ENCODE measurements at places on chromosomes 7 and 10. TPM values are rescaled to one million over a fixed set of nuclear protein-coding genes. Genes with fewer than 3 reads are reported as not detected.

- no peak overlapping the region for H3K4me3 ChIP-seq
- H3K36me3 ChIP-seq = no peaks in the 10 kb centered on the region
- H3K27me3 ChIP-seq = peaks cover under 1% of the 10 kb centered on the region
- peaks cover 7% of the 10 kb centered on the region for H3K4me1 ChIP-seq
- no peak for DNase-seq
These were observed 14.7 kb downstream of the NEUROG3 start for GRCh38 chr10:69558559-69558958.

GRCh38 chr7:139776486-139777132, 1.2 kb downstream of the HIPK2 start:
- no peak for DNase-seq
- no peaks in the 10 kb centered on the region for H3K36me3 ChIP-seq
- H3K4me1 ChIP-seq = no peaks in the 10 kb centered on the region
- peak overlapping the region; percentile 82 for H3K4me3 ChIP-seq
- H3K27me3 ChIP-seq = peaks cover 25% of the 10 kb centered on the region
- H3K27ac ChIP-seq = no peak overlapping the region

The TMEM229A gene
- total RNA-seq = 0.75 TPM

DNA sequence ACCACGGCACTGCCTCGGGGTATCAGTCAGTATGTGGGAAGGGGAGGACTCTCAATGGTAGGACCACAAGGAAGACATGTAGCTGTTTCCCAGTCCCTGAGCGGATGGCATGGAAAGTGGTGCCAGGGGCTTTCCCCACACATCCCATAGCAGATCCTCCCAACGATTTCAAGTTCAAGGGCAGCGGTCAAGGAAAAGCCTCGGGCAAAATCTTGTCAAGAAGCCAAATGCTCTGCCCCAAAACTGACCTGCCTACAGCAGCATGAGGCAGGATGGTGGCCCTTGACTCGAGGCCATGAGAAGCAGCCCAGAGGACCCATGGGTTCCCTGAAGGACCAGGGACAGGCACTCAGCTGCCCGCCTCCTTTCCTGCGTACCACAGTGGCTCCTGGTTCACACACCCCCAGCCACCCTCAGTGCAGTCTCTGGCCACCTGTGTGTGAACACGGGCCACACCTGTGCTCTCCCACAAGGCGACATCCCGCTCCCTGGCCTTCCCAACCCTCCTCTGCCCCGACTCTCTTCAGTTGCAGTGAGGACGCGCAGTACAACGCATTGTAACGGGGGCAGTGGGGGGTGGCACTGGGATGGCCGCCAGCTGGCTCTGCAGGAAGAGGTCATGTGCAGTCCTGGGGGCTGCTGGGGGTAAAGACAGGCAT, 43.6 kb downstream of the CTBP2 start:
- H3K27ac ChIP-seq = no peak overlapping the region
- no peak for DNase-seq
- peaks cover 2% of the 10 kb centered on the region for H3K36me3 ChIP-seq
- H3K27me3 ChIP-seq = no peaks in the 10 kb centered on the region
- H3K4me3 ChIP-seq = no peak overlapping the region
- peaks cover 23% of the 10 kb centered on the region for H3K4me1 ChIP-seq

DNA sequence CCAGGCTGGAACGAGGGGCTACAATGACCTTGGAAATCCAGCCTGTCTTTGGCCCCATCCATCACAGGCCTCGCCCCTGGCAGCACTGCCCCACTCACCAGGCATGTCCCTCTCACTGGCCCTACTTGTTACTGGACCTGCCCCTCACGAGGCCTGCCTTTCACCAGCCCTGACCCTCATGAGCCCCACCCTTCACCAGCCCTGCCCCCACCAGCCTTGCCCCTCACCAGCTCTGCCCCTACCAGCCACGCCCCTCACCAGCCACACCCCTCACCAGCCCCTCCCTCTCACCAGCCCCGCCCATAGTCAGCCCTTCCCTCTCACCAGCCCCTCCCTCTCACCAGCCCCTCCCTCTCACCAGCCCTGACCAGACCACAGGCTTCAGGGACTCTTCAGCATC, 57.8 kb downstream of the COL26A1 start:
- no peaks in the 10 kb centered on the region for H3K4me1 ChIP-seq
- no peak overlapping the region for H3K4me3 ChIP-seq
- no peaks in the 10 kb centered on the region for H3K27me3 ChIP-seq
- H3K36me3 ChIP-seq = no peaks in the 10 kb centered on the region

The CFAP43 gene
- total RNA-seq = 0.23 TPM

DNA sequence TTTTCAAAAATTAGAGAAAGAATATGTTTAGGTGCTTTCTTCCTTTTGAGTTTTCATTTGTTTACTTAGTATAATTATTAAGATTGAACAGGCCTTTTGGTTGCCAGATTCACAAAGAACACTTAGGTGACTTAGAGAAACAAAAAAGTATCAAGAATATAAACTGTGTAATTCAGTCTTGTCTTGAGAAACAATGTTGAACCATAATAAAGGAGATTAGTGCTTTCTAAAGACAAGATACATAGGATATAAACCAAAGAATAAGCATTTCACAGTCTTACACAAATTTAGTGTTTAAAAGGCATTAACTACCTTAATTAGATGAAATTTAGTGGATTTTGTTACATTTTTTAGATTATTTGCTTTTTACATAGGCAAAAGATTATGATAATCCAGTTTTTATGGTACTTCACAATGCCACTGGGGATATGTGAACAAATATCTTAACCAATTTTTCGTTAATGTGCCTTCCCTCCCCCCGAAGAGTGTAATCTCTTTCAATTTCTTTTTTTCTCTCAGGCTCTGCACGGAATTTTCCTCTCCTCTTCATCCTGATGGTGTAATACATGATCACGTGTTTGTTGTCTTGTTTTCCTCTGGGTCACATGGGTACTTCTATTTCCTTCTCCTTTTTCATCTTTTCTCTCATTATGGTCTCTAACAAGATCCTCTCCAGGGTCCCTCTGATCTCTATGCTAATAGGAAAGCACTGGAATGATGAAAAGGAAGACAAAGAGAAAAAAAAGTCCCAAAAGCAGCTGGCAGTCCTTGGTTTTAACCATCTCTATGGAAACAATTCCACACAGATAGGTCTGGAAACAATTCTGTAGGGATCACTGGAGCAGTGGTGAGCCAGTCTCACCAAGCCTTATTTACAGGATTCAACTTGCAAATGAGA, 3.7 kb upstream of the HNRNPH3 start:
- no peak overlapping the region for H3K27ac ChIP-seq
- peak overlapping the region; percentile 23 for H3K4me3 ChIP-seq
- no peaks in the 10 kb centered on the region for H3K36me3 ChIP-seq
- H3K4me1 ChIP-seq = peaks cover 2% of the 10 kb centered on the region

GRCh38 chr10:17427666-17428350, 26.6 kb downstream of the ST8SIA6 start:
- H3K27me3 ChIP-seq = no peaks in the 10 kb centered on the region
- H3K4me1 ChIP-seq = no peaks in the 10 kb centered on the region
- no peak overlapping the region for H3K27ac ChIP-seq
- H3K4me3 ChIP-seq = no peak overlapping the region

The KCP gene
- 1.8 TPM for total RNA-seq

The ACTA2 gene
- 2.0 TPM for total RNA-seq

DNA sequence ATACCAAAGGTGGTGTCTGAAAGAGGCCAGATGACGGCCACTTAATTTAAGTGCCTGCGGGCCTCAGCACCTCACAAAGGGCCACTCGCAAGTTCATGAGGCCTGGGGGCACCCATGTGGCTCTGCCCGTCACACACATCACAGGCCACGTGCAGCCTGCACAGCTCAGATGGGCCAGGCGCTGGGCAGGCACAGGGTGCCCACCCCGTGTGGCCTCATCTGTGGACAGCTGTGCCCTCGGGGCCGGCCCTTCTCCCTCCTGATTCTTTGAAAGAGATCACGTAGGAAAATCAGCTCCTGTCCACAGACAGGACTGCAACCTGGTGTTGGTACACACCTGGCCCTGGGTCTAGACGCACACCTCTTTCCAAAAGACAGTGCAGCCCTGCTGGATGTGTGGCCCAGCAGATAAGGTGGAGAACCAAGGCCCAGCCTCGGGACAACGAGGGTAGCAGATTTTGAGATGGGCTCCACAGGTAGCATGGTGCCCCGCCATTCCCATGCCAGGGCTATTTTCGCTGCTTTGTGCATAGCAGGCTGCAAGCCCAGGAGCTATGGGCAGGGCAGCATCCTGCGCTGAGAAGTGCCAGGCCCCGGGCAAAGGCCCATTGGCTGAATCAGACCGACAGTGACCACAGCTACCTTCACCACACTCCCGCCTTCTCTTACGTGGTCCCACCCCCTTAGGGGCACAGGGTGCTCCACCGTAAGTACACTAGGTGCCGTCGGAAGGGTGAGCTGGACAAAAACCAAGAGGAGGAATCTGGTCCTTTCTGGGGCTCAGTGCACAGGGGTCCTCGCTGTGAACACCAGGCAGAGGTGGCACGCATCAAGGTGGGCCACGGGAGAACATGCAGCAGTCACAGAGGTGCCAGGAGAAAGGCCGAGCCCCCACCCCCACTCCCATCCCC, 124.5 kb downstream of the EBF3 start:
- no peaks in the 10 kb centered on the region for H3K27me3 ChIP-seq
- H3K4me3 ChIP-seq = no peak overlapping the region
- DNase-seq = no peak
- no peaks in the 10 kb centered on the region for H3K4me1 ChIP-seq
- H3K27ac ChIP-seq = no peak overlapping the region

DNA sequence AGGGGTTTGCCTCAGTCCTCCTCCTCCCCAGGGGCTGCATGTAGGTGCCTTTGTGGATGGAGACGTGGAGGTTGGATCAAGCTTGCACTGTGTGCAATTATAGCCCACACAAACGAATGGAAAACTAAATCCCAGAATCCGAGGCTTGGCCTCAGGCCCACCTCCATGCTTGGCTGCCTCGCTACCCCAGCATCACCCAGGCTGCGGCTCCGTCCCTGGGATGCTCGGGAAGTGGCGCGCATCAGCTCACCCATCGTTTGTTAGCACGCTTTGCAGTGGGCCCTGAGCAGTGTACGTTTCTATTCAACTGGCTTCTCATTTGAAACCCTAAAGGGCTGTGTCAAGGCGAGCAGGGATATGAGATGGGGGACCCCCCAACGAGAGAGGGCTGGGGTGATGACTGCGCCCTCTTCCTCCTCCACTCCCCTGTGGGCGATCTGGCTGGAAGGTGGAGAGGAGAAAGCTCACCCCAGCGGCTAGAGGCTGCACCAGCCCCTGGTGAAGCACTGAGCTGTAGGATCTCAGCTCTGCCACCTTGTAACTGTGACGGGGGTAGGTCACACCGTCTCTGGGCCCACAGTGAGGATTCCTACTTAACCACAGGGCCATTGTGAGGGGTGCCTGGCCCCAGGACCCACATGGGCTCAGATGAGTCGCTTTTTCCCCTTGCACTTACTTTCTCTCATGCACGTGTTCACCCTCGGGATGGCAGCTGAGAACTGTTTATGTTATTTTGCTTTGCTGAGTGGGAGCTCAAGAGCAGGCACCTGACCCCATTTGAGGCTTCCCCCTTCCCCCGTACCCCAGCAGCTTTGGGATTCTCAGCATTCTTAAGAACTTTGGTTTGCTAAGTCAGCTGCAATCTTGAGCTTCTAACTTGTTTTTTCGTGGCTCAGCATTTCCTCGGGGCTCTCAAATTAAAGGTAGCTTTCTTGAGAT, 12.7 kb upstream of the BTBD16 start:
- no peak overlapping the region for H3K4me3 ChIP-seq
- H3K4me1 ChIP-seq = peaks cover 9% of the 10 kb centered on the region

DNA sequence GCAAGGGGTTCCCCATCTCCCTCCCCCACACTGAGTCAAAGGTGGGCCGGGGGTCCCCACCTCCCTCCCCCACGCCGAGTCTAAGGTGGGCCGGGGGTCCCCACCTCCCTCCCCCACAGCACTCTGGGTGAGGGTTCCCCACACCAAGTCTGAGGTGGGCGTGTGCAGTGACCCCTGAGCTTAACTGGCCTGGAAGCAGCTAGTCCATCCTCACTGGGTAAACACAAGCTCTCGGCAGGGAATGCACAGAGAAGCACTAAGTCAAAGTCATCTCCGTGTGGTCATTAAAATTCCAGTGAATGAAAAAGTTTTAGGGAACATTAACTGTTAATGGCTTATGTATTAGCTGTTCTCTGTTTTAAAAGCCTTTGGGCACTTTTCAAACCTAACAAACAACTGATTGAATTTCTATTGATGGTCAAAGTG, 43.7 kb upstream of the PRKAR1B start:
- H3K4me1 ChIP-seq = no peaks in the 10 kb centered on the region
- H3K27ac ChIP-seq = no peak overlapping the region
- no peak overlapping the region for H3K4me3 ChIP-seq
- no peaks in the 10 kb centered on the region for H3K27me3 ChIP-seq
- peaks cover 10% of the 10 kb centered on the region for H3K36me3 ChIP-seq
- DNase-seq = no peak

GRCh38 chr10:35420827-35421552, 84.7 kb downstream of the CCNY start:
- no peaks in the 10 kb centered on the region for H3K27me3 ChIP-seq
- peaks cover 28% of the 10 kb centered on the region for H3K4me1 ChIP-seq
- no peak for DNase-seq
- peak overlapping the region; percentile 63 for H3K27ac ChIP-seq
- H3K4me3 ChIP-seq = no peak overlapping the region
- H3K36me3 ChIP-seq = no peaks in the 10 kb centered on the region

The GPR146 gene
- total RNA-seq = 1.8 TPM

- H3K4me1 ChIP-seq = no peaks in the 10 kb centered on the region
- no peak overlapping the region for H3K27ac ChIP-seq
- no peak for DNase-seq
- H3K4me3 ChIP-seq = no peak overlapping the region
These were observed 107.7 kb upstream of the FZD1 start for GRCh38 chr7:91156316-91157185.

The DPCD gene
- total RNA-seq = 18.8 TPM

- no peak for DNase-seq
- H3K27me3 ChIP-seq = no peaks in the 10 kb centered on the region
These were observed 164.4 kb upstream of the PRPS1L1 start for GRCh38 chr7:18191862-18192625.

- H3K27me3 ChIP-seq = no peaks in the 10 kb centered on the region
- H3K27ac ChIP-seq = no peak overlapping the region
- no peaks in the 10 kb centered on the region for H3K4me1 ChIP-seq
- H3K4me3 ChIP-seq = no peak overlapping the region
These were observed 136.1 kb downstream of the ELMO1 start for GRCh38 chr7:37312608-37313007.

- H3K27ac ChIP-seq = no peak overlapping the region
- H3K27me3 ChIP-seq = no peaks in the 10 kb centered on the region
- H3K4me1 ChIP-seq = no peaks in the 10 kb centered on the region
- no peak for DNase-seq
- H3K4me3 ChIP-seq = no peak overlapping the region
These were observed 335.4 kb upstream of the PFKP start for GRCh38 chr10:2731940-2732339.

- no peak overlapping the region for H3K4me3 ChIP-seq
- no peaks in the 10 kb centered on the region for H3K27me3 ChIP-seq
- H3K36me3 ChIP-seq = no peaks in the 10 kb centered on the region
- no peak for DNase-seq
- no peak overlapping the region for H3K27ac ChIP-seq
These were observed 201.9 kb upstream of the TCERG1L start for GRCh38 chr10:131513445-131513844.

GRCh38 chr10:47140761-47141348, 159.1 kb upstream of the GDF10 start:
- H3K27ac ChIP-seq = no peak overlapping the region
- no peaks in the 10 kb centered on the region for H3K4me1 ChIP-seq
- no peak for DNase-seq
- no peaks in the 10 kb centered on the region for H3K36me3 ChIP-seq
- no peak overlapping the region for H3K4me3 ChIP-seq

GRCh38 chr10:71837098-71837827, 13.8 kb downstream of the PSAP start:
- H3K27me3 ChIP-seq = no peaks in the 10 kb centered on the region
- peak; percentile 55 for DNase-seq
- no peak overlapping the region for H3K4me3 ChIP-seq
- peak overlapping the region; percentile 43 for H3K27ac ChIP-seq
- H3K4me1 ChIP-seq = peaks cover 12% of the 10 kb centered on the region
- peaks cover 3% of the 10 kb centered on the region for H3K36me3 ChIP-seq
